ENCODE measurements at places on chromosomes 7 and 10. TPM values are rescaled to one million over a fixed set of nuclear protein-coding genes. Genes with fewer than 3 reads are reported as not detected.

The ASB4 gene
- not detected for total RNA-seq

- DNase-seq: no peak
Measured at GRCh38 chr7:121575194-121575765, 179.2 kb upstream of the FAM3C start.

The CHPF2 gene
- total RNA-seq: 90.1 TPM

The OLAH gene
- total RNA-seq: not detected

All from M059J (cell line).